NCI-H1694 (cell line): ENCODE measurements at places on chromosomes 1 and 21.
A peak's percentile ranks its signal among the peaks of the same experiment; 100 is the strongest.

- DNase-seq: no peak
These were observed 6.4 kb downstream of the ITGB2 start for GRCh38 chr21:44914176-44914874.

GRCh38 chr1:41623736-41624135 lies 139.3 kb upstream of the EDN2 start:
- DNase-seq: no peak

GRCh38 chr1:30179942-30180543 lies 543.3 kb downstream of the MATN1 start:
- DNase-seq: no peak

DNA sequence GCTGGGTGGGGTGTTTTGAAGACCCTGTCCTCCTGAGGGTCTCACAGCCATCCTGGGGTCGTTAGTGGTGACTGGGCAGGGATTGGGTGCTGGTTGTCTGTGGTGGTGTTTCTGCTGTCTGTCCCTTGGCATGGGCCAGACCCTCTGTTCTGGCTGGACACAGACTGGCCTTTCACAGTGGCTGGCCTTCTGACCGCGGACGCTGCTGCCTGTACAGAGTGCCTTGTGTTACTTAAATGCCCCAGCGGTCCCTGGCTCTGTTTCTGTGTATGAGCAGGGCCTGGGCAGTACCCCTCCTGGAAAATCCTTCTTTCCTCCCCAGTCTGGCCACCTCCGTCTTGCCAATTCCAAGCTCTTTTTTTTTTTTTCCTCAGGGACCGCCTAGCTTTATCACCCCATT lies 50.9 kb downstream of the SH3BGR start:
- no peak for DNase-seq

DNA sequence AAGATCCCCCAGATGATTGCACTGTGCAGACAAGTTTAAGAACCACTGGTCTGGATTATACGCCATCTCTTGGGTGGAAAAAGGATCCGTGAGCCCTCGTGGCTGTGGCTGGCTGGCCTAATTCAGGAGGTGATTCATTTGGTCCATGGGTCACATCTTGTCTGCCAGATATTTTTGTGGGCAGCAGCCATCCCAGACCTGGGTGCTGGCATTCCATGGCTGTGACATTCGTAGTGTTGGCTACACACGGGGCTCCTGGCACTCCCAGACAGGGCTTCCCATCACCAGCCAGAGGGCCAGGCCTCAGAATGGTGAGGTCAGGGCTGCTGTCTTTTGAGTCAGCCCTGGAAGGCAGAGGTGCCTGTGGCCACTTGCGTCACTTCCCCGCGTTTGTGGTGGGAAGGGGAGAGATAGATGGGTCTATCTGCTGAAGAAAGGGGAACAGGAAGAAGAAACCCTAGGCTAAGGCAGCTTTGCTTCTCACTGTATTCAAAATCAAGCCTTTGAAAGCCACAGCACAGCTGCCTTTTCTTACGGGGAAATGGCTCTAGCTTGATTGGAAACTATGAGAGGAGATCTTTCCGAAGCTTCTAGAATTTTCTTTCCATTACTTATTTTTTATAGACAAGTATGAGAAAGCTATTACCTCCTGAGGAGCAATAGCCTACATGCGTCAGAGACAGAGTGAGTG lies 32.4 kb downstream of the EIF2D start:
- no peak for DNase-seq

DNA sequence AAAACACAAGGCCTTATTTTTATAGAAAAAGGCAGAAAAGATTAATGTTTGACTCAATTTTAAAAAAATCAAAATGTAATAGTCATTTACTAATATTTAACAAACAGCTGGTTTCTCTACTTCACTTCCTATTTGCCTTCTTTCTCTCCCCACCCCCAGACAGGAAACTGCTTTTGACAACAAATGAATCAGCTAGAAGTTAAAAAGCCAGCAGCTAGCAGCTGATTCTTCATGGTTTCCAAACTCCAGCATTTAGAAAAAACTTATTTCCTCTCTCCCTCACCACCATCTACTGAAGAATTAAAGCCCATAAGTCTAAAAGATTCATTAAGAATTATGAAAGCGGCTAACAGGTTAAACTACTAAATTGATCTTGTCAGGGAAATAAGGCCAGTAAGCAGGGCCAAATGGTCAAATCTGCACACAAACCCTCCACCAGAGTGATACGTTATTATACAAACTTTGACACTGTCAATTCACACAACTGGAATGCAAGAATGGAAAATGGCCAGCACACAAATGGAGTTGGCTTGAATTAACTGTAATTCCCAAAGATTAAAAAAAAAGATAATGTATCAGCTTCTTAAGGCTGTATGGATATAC lies 4.0 kb downstream of the WDR26 start:
- no peak for DNase-seq

DNA sequence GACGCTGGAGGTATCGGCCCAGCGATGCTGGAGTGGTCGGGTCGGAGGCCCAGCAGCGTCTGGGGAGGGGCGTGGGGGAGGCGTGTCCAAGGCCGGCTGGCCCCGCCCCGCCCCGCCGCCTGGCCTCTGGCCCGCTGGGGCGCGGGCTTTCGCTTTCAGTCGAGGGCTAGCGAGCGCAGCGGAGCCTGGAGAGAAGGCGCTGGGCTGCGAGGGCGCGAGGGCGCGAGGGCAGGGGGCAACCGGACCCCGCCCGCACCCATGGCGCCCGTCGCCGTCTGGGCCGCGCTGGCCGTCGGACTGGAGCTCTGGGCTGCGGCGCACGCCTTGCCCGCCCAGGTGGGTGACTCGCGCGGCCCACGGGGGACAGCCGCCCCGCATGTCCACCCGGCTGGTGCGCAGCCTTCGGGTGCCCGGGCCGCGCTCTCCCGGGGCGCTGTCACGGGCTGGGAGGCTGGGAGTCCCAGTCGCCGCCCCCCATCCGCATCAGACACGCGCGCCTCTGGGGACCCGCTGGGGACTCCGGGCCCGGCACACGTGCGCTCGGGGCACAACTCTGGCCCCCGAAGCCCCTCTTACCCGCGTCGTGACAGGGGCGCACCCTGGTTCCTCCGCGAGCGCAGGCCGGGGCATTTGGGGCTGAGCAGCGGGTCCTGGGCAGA lies at the start of gene TNFRSF1B:
TSS of gene TNFRSF1B (plus strand) at position 158 of the 659 bp plus-strand sequence. CDS start at position 259, 101 bp downstream.
- no peak for DNase-seq

GRCh38 chr1:239426821-239427475 lies 40.6 kb downstream of the CHRM3 start:
- no peak for DNase-seq

- no peak for DNase-seq
These were observed 17.6 kb downstream of the GABPA start for GRCh38 chr21:25752416-25752815.

- no peak for DNase-seq
These were observed 164.8 kb upstream of the JUN start for GRCh38 chr1:58948671-58949070.

DNA sequence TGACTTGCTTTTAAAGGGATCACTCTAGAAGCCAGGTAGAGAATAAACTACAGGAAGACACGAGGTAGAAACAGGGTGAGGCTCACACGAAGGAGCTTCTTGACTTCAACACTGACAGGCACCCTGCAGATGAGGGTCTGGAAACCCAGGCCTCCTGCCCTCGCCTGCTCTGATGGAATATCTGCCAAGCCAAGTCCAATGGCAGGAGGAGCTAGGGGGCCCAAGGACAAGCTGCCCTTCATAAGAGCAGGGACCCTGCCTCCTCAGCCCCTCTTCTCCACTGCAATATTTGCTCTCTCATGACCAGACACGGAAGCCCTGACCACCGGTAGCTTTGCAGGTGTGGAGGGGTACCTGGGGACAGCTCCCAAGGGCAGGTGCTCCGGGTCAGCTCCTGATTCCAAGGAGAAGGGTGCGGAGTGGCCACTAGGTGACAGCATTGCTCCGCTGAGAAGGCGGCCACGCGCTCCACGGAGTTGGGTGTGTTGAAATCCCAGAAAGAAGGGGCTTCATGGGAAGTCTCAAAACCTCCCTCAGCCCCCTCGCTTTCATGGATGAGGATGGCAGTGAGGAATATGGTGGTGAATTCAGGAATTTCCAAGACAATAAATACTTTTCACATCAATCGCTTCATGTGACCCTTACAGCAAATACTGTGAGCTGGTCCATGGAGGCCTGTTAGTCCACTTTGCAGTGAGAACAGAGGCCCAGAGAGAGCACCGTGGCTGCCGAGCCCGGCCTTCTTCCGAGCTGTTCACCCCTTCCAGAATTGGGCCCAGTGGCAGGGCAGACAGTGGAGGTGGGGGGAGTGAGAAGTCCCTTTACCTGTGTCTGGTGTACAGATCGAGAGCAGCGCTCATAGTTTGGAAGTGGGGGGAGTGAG lies 33.2 kb upstream of the PAX7 start:
- DNase-seq: peak; percentile 31

DNA sequence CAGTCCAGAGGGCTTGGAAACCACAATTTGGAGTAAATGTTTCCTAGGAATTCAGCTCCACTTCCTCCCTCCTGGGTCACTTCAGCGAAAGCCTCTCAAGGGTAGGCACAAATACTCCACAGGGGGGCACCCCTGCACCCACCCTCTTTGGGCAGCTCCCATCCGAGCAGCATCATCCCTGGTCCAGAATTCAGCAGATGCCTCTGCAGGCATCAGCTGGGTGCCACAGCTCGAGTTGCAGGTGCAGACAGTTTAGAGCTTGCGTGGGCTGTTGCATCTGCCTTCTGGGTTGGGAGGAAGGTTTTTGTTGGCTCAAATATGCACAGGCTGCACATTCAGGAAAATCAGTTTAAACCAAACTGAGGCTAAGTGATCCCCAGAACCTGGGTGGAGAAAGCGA lies 25.0 kb downstream of the KANK4 start:
- DNase-seq: peak; percentile 86

- no peak for DNase-seq
These were observed 23.4 kb downstream of the ZNF678 start for GRCh38 chr1:227586733-227587132.

DNA sequence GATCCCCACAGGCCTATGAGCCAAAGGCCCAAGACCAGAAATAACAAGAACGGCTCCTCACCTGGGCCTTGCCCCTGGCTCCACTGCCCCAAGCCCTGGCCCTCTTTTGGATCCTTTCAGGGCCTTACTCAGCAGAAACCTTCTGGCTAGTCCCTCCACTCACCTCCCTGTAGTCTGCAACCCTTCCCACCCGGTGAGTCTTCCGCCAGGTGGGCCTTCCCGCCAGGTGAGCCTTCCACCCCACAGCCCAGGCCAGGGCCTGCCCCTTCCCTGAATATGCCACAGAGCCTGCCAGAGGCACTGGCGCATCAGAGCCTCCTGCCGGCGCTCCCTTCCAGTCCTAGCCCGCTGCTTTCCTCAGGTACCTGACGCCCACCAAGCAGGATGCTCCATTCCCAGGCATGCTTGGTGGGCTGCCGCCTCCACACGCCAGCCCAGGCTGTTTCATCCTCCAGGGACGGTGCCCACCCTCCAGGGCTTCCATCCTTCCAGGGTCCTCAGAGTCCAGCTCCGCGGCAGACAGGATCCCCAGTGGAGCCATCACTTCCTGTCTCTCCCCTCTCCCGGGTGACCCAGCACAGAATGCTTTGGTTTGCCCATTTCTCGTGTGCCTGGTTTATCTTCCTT lies 20.9 kb downstream of the LHX4 start:
- DNase-seq: no peak
